ENCODE measurements at places on chromosomes 1 and 21.

GRCh38 chr1:204426035-204426436 lies 14.4 kb upstream of the PPP1R15B start:
- DNase-seq, result no peak

DNA sequence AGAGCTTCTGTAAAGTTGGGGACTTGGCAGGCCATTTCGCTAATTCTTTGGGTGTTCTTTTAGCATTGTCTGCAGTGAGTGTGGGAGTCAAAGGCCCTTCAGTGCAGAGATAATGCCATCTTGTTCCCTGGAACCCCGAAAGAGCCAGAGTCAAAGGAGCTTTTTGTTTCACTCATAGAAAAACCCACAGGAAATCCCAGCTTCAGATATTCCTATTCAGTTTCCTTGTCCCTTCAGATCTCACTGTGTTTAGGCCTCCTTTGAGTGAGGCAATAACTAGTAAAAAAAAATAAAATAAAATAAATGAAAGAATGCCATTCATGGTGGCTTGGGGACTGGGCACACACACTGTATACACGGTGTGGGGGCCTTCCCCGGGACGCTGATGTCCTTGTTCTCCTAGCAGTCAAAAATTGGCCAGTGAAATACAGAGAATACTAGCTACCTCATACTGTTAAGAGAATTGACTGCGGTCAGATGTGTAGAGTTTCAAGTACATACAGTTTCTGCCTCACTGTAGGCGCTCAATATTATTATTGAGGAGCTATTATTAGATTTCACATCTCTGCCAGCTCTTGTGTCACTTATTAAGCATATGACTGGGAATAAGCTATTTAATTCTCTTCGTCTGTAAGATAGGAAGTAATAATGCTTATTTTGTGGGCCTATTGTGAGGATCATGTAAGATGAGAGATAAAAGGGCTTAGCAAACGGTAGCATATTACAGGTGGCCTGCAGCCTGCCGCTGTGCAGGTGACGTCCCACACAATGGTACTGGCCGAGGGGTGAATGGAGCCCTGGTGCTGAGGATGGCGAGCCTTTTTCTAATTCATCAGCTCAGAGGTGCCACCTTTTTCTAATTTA lies 16.7 kb downstream of the DISC1 start:
- no peak for DNase-seq

DNA sequence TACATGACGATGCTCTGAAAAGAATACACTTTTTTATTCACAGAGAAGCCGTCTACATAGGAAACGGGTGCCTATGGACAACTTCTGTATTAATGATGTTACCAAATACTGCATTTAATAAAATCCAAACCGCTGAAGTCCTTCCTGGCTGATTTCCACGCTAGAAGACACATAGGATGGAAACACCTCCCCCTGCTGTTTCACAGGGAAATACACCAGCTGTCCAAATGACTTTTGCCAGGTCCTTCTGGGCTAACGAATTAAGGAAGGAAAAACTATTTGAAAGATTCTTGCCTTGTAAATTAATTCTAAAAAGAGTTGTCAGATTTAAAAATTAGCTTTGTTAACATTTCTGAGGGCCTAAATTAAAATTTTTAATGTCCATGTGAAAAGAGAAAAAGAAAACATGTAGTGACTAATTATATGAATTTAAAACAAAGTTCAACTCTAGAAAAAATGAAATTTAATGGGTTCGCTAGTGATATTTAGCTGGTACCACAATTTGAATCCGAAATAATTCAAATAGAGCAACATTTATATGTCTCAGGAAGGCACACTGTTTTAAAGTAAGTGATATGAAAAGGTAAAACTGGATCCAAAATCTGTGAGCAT lies 146.0 kb downstream of the RERE start:
- peak; percentile 16 for DNase-seq

DNA sequence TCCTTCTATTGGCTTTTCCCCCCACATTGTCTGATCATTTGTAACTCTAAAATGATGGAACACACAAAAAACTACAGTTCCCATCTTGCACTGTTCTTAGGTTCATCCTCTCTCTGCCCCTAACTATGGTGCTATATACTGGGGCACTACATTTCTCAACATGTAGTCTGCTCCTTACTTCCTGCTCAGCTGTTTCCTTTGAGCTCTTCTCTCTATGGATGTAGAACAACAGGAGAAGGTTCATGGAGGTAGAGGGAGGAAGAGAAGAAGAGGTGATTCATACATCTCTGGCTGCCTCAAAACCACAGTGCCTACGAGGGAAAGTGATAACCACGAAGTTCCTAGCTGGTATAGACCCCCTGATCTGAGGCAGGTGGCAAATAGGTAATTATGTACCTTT lies 7.0 kb upstream of the C1orf146 start:
- DNase-seq, result no peak

DNA sequence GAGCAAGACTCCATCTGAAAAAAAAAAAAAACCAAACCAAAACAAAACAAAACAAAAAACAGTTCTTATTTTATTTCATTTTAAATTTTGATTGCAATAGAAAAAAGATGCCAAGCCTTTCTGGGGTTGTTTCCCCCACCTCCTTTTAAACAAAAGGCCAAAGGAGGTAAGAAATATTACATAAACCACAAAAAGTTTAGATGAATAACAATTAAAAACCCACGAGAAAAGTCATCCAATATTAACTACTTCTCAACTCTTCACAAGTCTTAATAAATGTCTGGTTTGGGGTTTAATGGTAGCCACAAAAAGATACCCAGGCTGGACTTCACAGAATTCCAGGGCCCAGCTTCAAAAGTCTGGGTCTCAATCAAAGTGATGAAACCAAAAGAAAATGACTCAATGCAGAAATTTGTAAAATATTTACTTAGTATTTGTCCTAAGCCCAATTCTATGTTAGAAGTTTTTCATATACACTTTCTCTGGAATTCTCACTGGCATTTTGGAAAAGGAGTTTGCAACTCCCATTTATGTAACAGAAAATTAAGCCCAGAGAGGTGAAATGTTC lies 47.0 kb upstream of the SDC3 start:
- no peak for DNase-seq

GRCh38 chr1:220880726-220881506 lies 1.7 kb downstream of the HLX start:
- DNase-seq, result no peak

DNA sequence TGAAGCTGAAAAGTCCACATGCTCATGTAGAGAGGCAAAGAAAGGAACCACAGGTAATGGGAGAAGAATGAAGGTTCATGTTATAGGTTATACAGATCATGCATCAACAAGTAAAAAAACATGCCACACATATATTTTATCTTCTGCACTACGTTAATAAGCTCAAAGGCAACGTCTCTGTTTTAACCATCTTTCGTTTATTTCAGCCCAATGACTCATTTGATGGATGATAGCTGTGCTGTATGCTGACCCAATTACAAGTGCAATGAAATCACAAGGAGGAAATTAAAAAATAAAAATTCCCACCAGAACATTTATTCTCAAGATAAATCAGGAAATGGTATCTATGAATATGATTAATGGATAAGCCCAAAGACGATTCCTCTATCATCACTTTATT lies 24.6 kb downstream of the XCL1 start:
- no peak for DNase-seq

All from stimulated activated CD4-positive, alpha-beta T cell treated with anti-CD3 and anti-CD28 coated beads, Interleukin-1b, Interleukin-23, amount 100 ng/mL, for 4 hours (primary cell).